Mammary microvascular endothelial cell (primary cell): ENCODE measurements at places on chromosomes 2 and 18. TPM values are rescaled to one million over a fixed set of nuclear protein-coding genes. Genes with fewer than 3 reads are reported as not detected.

GLI2 gene
- total RNA-seq = 0.07 and 0.39 TPM in 2 replicates

KCNG3 gene
- total RNA-seq = not detected in 2 replicates

LBX2 gene
- 2.5 and 4.3 TPM in 2 replicates for total RNA-seq

NMUR1 gene
- not detected in 2 replicates for total RNA-seq

SERPINB10 gene
- 3.4 TPM in 1 of 2 replicates, not detected in the other for total RNA-seq

RFTN2 gene
- total RNA-seq = 2.4 and 4.4 TPM in 2 replicates

PARD6G gene
- total RNA-seq = 1.1 and 1.9 TPM in 2 replicates

SLC9A4 gene
- total RNA-seq = not detected in 2 replicates

ANXA4 gene
- 70.0 and 78.1 TPM in 2 replicates for total RNA-seq

MROH2A gene
- total RNA-seq = not detected in 2 replicates

ABCG8 gene
- not detected in 2 replicates for total RNA-seq

CFAP65 gene
- total RNA-seq = not detected in 2 replicates

POTEJ gene
- 0.07 TPM in 1 of 2 replicates, not detected in the other for total RNA-seq

CYS1 gene
- total RNA-seq = 1.3 TPM in 1 of 2 replicates, not detected in the other

VWC2L gene
- not detected in 2 replicates for total RNA-seq

PLEKHH2 gene
- 0.05 and 0.13 TPM in 2 replicates for total RNA-seq

MTX2 gene
- 47.6 and 58.7 TPM in 2 replicates for total RNA-seq

TMEM17 gene
- total RNA-seq = 1.4 and 2.0 TPM in 2 replicates

LYG2 gene
- total RNA-seq = not detected in 2 replicates

CDH19 gene
- not detected in 2 replicates for total RNA-seq

TMEM247 gene
- total RNA-seq = not detected in 2 replicates

UGP2 gene
- 48.1 and 53.2 TPM in 2 replicates for total RNA-seq

UGT1A8 gene
- not detected in 2 replicates for total RNA-seq

CNRIP1 gene
- total RNA-seq = 69.2 and 78.7 TPM in 2 replicates

PIEZO2 gene
- 9.5 and 23.7 TPM in 2 replicates for total RNA-seq

MC4R gene
- total RNA-seq = not detected in 2 replicates

FBXO41 gene
- total RNA-seq = 0.05 and 0.07 TPM in 2 replicates

SERPINB12 gene
- total RNA-seq = not detected in 2 replicates

XIRP2 gene
- total RNA-seq = 0.20 and 0.27 TPM in 2 replicates
